Fibroblast of skin of right quadriceps (primary cell): ENCODE measurements at places on chromosomes 2 and 18.

- no peak for DNase-seq
Observed at GRCh38 chr2:211939177-211939576, 599.4 kb downstream of the ERBB4 start.

DNA sequence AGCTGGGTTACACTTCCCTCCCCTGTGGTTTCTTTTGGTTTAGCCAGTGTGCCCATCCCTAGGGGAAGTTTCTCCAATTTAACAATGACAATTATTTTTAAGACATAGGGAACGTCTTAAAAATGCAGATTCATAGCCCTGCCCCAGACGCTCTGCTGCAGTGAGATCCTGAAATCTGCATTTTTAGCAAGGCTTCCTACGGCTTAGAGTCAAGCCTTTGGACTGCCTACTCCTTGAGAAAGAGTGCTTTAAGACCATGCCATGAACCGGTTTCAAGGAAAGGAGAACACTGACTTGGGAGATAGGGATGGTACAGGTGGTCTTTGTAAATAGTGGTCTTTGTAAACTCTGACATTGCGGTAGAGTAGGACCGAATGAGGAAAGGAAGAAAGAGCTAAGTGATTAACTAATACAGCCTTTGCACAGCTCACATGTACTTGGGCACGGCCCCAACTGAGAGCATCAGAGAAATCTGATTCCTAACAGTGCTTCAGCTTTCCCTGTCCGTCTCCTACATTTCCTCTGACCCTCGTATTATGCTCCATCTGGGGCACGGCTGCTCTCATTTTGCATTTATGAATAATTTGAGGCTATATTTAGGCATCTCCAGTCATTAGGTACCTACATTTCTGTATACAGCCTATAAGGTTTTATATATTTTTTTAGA, 217.6 kb upstream of the TANK start:
- no peak for DNase-seq

DNA sequence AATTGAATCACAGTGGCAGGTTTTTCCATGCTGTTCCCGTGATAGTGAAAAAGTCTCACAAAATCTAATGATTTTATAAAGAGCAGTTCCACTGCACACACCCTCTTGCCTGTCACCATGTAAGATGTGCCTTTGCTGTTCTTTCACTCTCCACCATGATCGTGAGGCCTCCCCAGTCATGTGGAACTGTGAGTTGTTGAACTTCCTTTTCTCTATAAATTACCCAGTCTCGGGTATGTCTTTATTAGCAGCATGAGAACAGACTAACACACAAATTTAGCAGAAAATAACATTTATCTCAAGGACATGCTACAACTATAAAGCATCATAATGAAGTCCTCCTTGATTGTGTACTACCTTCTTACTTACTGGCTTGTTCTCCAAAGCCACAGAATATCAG, 1526.0 kb downstream of the LRP1B start:
- no peak for DNase-seq

GRCh38 chr18:2680216-2680792, 24.8 kb downstream of the SMCHD1 start:
- DNase-seq, result no peak

DNA sequence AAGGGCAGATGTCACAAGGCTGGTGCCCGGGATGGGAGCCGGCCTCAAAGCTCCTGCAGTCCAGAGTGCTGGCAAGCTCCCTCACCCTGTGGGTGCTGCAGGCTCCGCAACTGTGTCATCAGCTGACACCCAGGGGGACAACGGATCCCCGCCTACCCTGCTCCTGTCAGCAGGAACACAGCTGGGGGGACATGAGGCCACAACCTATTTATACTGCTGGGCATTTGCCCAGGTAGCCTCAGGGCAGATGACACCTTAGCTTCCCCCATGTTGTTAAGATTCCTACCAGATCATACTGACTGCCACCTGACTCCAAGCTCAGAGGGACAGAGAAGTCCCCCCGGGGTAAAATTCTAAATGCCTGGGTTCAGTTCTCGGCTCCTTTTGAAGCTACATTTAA, 1.2 kb downstream of the ANKRD23 start:
- DNase-seq, result no peak

GRCh38 chr18:3649135-3649632, 199.2 kb downstream of the TGIF1 start:
- no peak for DNase-seq

GRCh38 chr18:12741351-12741750, 38.5 kb downstream of the PSMG2 start:
- DNase-seq, result peak; percentile 86

GRCh38 chr2:103448495-103448894, 686.7 kb downstream of the TMEM182 start:
- DNase-seq, result no peak

GRCh38 chr2:71544919-71545571, 91.7 kb downstream of the DYSF start:
- DNase-seq, result no peak

GRCh38 chr18:52348209-52348608, 8.2 kb downstream of the DCC start:
- no peak for DNase-seq

DNA sequence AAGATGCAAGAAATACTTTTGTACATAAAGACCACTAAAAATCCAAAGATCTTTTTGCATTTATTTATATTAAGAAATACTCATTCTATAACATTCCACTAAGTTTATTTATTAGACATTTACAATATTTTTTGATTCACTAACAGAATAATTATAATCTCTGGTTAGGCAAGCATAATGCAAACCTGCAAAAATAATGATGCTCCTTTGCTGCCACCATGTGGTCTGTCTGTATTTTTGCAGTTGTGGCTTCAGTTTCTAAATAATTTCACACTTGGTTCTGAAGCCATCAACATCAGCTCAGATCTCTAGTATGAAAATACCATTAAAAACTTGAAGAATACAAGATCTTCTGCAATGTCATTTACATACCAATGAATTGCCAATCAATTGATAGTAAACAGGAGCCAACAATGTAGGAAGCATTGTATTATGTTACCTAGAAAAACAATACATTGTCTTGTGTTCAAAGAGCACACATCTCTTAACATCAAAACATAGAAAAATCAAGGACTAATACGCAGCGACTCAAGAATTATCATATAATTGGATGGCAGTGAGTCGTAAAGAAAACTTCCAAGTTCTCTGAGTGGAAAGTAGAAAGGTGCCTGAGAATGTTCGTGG, 28.8 kb upstream of the WDR75 start:
- DNase-seq, result peak; percentile 62

GRCh38 chr2:221518201-221518934, 53.7 kb downstream of the EPHA4 start:
- DNase-seq, result no peak

GRCh38 chr2:28650266-28650584, 101.4 kb upstream of the PPP1CB start:
- DNase-seq, result no peak

DNA sequence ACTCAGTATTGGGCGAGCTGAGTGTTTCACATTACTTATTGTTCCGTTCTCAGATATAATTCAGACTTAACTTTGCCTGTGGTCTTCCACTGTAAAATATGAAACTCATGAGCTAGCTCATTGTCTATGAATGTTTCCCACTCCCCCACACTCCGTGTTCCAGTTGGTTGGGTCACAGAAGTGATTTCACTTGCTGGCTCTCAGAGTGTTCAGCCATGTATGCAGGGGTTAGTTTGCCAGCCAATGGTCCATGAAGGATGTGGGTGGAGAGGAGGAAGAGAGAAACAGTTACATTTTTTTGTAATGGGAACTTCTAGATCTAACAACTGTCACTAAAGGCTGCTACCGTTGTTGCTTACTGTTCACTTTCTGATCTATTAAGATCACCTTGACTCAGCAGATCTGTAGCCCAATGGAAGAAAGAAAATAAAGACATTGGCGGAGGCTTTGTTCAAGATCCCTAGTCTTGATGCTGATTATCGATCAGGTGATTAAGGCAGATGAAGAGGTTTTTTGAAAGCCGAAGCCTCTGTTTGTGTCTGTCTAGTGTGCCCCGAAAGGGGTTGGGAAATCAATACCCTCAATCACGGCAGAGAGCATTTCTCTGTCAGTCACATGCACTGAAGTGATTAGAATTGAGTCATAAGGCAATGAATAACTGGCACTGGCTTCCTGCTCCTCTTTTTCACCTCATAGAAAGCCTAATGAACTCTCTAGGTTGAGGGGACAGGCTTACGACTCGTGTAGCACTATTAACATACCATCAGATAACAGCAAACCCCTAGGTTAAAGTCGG, 279.7 kb upstream of the FIGN start:
- peak; percentile 12 for DNase-seq

GRCh38 chr2:226411205-226411604, 388.4 kb downstream of the IRS1 start:
- DNase-seq, result no peak

DNA sequence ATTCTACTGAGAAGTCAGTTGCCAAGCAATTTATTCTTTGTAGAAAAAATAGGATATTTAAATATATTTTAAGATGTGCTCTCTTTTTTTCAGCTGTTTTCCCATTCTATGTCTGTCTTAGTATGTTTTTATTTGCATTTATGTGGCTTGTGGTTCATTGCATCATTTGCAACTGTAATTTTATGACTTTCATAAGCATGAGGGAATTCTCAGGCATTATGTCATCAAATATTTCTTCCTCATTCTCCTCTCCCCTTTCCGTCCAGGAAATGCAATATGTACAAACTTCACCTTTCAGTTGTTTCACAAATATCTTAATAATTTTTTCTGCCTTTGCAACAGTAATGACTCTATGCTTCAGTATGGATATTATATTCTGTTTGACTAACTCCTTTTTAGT, 560.2 kb upstream of the LRATD1 start:
- peak; percentile 19 for DNase-seq

DNA sequence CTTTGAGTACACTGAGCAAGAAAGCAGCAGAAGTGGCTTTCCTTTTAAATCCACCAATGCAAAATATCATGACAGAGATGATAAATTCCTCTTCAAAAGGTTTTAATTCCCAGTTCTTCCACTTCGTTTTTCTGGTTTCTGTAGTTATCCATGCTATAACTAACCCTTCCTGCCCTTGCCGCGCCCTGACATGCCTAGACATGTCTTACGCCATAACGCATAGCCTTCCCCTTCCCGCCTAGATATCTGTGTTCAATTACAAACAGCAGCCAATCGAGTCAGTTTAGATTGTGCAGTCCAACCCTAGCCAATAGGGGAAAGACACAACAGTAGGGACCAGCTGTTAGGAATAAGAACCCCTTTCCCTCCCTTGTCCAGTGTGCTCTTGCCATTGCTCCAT, 16.1 kb downstream of the PRPF40A start:
- no peak for DNase-seq

GRCh38 chr18:45765796-45766195, 41.8 kb downstream of the SLC14A1 start:
- no peak for DNase-seq

- no peak for DNase-seq
Observed at GRCh38 chr2:88626171-88627054, 851 bp downstream of the EIF2AK3 start.

DNA sequence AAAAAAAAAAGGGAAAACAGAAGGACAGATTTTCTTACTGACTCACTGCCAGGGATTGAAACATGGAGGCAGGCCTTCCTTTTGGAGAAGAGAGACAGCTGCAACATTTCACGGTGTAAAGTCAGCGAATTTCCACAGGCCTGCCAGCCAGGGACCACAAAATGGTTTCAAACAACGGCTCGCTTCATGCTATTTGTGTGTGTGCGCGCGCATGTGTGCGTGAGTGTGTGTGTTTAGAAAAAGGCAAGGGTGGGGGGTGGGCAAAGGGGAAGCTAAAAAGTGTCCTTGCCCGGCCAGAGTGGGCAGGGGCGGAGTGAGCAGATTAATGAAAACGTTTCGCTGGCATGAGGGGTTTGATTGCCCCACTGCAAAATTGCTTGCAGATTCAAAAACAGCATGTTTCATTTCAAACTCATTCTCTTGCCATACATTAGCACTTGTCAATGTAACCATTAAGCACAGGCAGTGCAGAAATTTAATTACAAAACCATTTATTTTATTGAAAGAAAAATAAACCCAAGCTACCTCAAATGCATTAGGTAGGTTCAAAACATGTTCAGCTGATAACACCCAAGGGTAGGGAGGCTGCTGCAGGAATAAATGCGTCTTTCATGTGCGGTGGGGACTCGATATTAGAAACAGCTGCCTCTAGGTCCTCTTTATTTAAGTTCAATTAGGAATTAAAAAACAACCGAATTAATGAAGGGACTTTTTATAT, 182.1 kb upstream of the SIX2 start:
- DNase-seq, result no peak

DNA sequence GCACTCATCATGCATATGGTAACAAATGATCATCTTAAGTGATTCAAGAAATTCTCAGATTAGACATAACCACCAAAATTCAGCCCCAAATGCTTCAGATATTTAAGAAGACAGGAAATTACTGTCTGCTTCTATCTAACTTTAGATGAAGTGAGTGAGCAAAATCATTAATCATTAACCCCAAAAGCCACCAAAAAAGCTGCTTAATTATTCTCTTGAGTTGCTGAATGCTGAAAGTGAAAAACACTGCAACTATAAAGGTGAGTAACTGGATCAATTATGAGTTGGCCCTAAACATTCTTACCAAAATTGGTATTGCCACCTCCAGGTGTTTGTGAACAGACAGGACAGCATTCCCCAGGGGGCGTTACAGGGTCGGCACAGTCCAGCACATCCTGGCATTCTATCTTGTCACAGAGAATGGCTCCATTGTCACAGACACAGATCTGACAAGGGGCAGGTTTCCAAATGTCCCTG, 69.6 kb downstream of the COL5A2 start:
- peak; percentile 52 for DNase-seq

DNA sequence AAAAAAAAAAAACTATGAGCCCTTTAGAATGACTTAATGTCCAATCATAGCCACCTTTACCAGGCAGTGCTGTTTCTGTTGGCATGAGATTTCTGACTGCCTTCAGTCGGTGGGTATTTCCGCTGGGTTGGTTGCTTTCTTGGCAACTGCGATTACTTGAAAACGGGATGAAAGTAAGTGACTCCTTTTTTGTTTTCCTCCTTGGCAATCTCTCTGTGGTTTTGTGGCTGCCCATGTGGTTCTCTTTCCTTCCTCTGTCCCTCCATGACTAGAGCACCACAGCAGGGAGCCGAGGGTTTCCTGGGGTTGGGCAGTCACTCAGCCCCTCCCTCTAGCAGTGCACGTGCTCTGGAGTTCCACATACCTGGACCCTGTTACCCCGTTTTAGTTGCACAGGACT, 112.1 kb downstream of the KLHL29 start:
- DNase-seq, result peak; percentile 53

DNA sequence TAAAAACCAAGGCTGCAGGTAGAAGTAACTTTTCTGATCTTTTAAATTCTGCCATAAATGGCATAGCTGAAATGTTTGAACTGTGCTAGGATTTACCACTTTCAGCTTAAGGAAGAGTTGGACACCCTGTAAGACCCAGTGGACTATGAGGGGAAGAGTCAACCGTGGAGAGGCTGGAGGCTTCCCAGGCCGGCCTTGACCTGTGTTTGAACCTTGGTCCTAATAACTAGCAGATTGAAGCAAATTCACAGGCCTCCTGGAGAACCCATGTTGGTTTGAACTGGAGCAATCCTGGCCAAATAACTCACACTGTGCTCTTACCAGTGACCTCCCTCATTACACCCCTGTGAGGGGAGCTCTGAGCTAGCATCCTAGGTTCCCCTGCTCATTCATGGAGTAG, 87.2 kb upstream of the ALPP start:
- no peak for DNase-seq

- peak; percentile 9 for DNase-seq
Observed at GRCh38 chr2:23460228-23460627, 75.2 kb downstream of the KLHL29 start.

GRCh38 chr18:58512648-58513588, 116.0 kb downstream of the ALPK2 start:
- no peak for DNase-seq
